ENCODE measurements at places on chromosomes 7 and 10.
A peak's percentile ranks its signal among the peaks of the same experiment; 100 is the strongest.

GRCh38 chr7:6647080-6647479 is 10.0 kb downstream of the ZNF316 start:
- no peak for ATAC-seq

DNA sequence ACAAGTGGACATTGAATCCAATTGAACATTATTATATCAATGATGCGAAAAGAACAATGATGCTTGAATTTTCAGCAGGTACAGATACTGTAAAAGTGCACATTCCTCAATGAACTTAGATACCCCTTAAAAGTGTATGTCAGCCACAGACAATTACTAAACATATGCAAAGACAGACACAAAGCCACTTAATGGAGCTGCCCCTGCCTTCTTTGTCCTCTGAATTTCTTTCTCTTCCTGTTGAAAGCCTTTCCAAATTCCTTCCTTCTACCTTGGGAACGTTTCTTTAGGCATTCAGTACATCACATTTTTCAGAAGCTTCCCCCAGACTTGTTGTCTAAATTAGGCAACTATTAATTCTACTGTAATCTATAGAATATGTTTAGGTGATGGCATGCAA is 706.8 kb upstream of the MBL2 start:
- ATAC-seq: no peak

- ATAC-seq: no peak
Measured at GRCh38 chr7:105098863-105099515, 85.0 kb downstream of the KMT2E start.

DNA sequence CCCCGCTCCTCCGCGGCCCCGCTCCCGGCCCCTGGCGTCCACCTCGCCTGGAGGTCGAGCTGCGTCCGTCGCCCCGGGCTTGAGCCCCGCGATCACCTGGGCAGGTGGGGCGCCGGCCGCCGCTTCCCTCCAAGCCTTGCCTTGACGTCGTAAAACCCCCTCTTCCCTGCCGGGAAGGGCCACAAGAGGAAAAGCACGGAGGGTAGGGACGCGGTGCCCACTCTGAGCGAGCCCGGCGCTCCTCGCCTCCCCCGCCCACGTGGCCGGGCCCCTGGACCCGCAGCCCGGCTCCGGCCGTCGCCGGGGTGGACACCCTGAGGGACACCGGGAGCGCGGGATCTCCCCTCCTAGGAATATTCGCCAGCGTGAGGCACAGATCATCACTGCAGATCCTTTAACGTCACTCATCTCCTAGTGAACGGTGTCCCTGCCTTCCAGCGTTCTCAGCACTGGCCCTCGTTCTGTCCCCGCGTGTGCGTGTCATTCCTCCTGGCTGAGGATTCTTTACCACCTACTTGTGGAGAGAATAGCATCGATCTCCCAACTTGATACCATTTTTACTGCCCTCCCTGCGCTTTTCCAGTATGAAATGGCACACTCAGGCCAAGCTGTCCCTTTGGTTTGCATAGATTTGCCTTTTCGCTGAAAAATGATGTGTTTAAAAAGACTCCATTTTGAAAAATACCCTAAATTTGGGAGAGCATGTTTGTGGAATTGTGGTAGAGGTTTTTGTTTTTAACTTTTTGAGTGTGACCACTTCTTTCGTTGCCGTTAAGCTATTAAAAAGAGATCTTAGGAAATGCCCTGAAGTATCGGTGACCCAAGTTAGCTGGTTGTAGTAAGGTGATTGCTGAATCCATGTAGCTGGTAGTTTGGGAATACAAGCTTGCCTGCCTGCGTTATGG is 649 bp downstream of the ACTR3B start:
- ATAC-seq: peak; percentile 76

- ATAC-seq: no peak
Measured at GRCh38 chr10:36476399-36476798, 649.0 kb upstream of the ANKRD30A start.

All from SK-N-SH treated with all-trans-retinoic acid at 6 μM for 48 hours (cell line).